Pulmonary artery endothelial cell (primary cell): ENCODE measurements at places on chromosomes 7 and 10. TPM values are rescaled to one million over a fixed set of nuclear protein-coding genes. Genes with fewer than 3 reads are reported as not detected.

The ZNF804B gene
- not detected in 2 replicates for total RNA-seq

The SLC13A1 gene
- not detected in 2 replicates for total RNA-seq

The NDUFB8 gene
- total RNA-seq, result 223 and 247 TPM in 2 replicates

The EN2 gene
- total RNA-seq, result 0.04 TPM in 1 of 2 replicates, not detected in the other

The ARL5B gene
- total RNA-seq, result 19.5 and 19.8 TPM in 2 replicates

The ZNF438 gene
- 4.8 and 6.5 TPM in 2 replicates for total RNA-seq

The ABCA13 gene
- total RNA-seq, result not detected in 2 replicates
